ENCODE measurements at places on chromosomes 5 and 9. TPM values are rescaled to one million over a fixed set of nuclear protein-coding genes. Genes with fewer than 3 reads are reported as not detected.

The GABBR2 gene
- total RNA-seq, result 2.6 TPM

The SNCAIP gene
- total RNA-seq, result 8.9 TPM

The ZNF658 gene
- 5.0 TPM for total RNA-seq

The ADAMTS12 gene
- 2.4 TPM for total RNA-seq

The FST gene
- 10.1 TPM for total RNA-seq

The SLC6A19 gene
- not detected for total RNA-seq

The FOXD4 gene
- total RNA-seq, result 0.17 TPM

The NEUROG1 gene
- total RNA-seq, result not detected

The PRELID2 gene
- 31.4 TPM for total RNA-seq

The TMOD1 gene
- total RNA-seq, result 0.87 TPM

The ENHO gene
- not detected for total RNA-seq

The PCDHA9 gene
- 0.09 TPM for total RNA-seq

The TUSC1 gene
- 10.3 TPM for total RNA-seq

The IL13 gene
- not detected for total RNA-seq

The HAVCR2 gene
- total RNA-seq, result 1.5 TPM

The SAXO1 gene
- not detected for total RNA-seq

The LECT2 gene
- total RNA-seq, result not detected

The SPINK6 gene
- not detected for total RNA-seq

The COL23A1 gene
- 0.43 TPM for total RNA-seq

The SLC36A3 gene
- total RNA-seq, result not detected

The GPR21 gene
- 0.65 TPM for total RNA-seq

The ADGRV1 gene
- 0.11 TPM for total RNA-seq

The RASEF gene
- total RNA-seq, result under 0.01 TPM

The SPATA31E1 gene
- total RNA-seq, result not detected

The PGM5 gene
- 87.0 TPM for total RNA-seq

The SPINK13 gene
- total RNA-seq, result not detected

The HTR4 gene
- not detected for total RNA-seq

The CMYA5 gene
- total RNA-seq, result 0.09 TPM

The FAM13B gene
- 21.1 TPM for total RNA-seq

The MAST4 gene
- 20.7 TPM for total RNA-seq

The FRMD3 gene
- total RNA-seq, result 3.7 TPM

The BAAT gene
- not detected for total RNA-seq

The ELAVL2 gene
- 0.26 TPM for total RNA-seq

The NR5A1 gene
- not detected for total RNA-seq

The TMEM252 gene
- not detected for total RNA-seq

The CKMT2 gene
- total RNA-seq, result 0.54 TPM
